Stomach (tissue), 19 donors: ENCODE measurements at places on chromosomes 2 and 18. TPM values are rescaled to one million over a fixed set of nuclear protein-coding genes. Genes with fewer than 3 reads are reported as not detected.
A peak's percentile ranks its signal among the peaks of the same experiment; 100 is the strongest.

DNA sequence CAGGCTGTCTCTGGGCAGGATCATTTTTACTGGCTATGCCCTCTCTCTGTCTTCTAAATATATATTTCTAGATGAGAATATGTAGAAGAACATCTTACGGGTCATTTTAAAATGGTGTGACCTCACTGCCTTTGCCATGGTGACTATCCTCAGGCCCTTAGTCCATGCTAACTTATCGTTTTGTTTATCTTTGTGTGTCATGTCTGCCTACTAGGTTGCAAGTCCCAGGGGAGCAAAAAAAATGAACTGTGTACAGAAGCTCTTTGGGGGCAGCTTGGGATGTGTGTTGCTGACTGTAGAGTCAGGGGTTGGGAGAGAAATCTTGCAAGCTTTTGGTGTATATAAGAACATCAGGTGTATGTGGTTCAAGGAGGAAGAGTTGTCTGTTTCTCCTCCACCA, 11.0 kb downstream of the CPSF3 start:
- no peak overlapping the region for H3K4me3 ChIP-seq
- peaks cover 100% of the 10 kb centered on the region for H3K36me3 ChIP-seq
- DNase-seq: no peak
- no peak overlapping the region for H3K27ac ChIP-seq
- H3K4me1 ChIP-seq: no peaks in the 10 kb centered on the region
- H3K27me3 ChIP-seq: no peaks in the 10 kb centered on the region

DNA sequence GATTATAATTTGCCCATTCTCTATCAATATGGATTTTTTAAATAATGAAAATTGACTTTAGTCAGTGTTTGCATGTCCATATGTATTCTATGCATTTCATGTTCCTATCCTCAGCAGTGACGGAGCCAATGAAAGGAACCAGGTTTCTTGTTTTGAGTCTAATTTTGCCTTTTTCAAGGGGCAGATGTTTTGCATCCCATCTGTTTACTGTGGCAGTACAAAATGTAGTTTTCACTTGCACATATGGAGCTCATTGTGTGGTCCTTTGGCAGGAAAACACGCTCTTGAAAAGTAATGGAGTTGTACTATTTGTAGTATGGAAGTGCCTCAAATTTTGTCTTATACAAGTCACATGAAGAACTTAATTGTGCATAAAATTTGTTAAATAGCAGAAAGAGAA, 127.8 kb downstream of the AGPS start:
- H3K36me3 ChIP-seq: peaks cover 37% of the 10 kb centered on the region
- H3K4me3 ChIP-seq: no peak overlapping the region
- H3K27me3 ChIP-seq: no peaks in the 10 kb centered on the region
- H3K4me1 ChIP-seq: no peaks in the 10 kb centered on the region

- H3K4me3 ChIP-seq: no peak overlapping the region
- H3K4me1 ChIP-seq: no peaks in the 10 kb centered on the region
- DNase-seq: no peak
- no peak overlapping the region for H3K27ac ChIP-seq
- H3K27me3 ChIP-seq: no peaks in the 10 kb centered on the region
- H3K36me3 ChIP-seq: no peaks in the 10 kb centered on the region
These were observed 1045.3 kb downstream of the TSN start for GRCh38 chr2:122800781-122801180.

The UGT1A6 gene
- total RNA-seq: 26.3 TPM

The DNAH6 gene
- 0.29 TPM for total RNA-seq

- H3K27me3 ChIP-seq: no peaks in the 10 kb centered on the region
- no peak for DNase-seq
- peaks cover 100% of the 10 kb centered on the region for H3K36me3 ChIP-seq
- H3K27ac ChIP-seq: no peak overlapping the region
- H3K4me3 ChIP-seq: no peak overlapping the region
- no peaks in the 10 kb centered on the region for H3K4me1 ChIP-seq
These were observed 41.1 kb downstream of the PLEKHB2 start for GRCh38 chr2:131146231-131146630.

DNA sequence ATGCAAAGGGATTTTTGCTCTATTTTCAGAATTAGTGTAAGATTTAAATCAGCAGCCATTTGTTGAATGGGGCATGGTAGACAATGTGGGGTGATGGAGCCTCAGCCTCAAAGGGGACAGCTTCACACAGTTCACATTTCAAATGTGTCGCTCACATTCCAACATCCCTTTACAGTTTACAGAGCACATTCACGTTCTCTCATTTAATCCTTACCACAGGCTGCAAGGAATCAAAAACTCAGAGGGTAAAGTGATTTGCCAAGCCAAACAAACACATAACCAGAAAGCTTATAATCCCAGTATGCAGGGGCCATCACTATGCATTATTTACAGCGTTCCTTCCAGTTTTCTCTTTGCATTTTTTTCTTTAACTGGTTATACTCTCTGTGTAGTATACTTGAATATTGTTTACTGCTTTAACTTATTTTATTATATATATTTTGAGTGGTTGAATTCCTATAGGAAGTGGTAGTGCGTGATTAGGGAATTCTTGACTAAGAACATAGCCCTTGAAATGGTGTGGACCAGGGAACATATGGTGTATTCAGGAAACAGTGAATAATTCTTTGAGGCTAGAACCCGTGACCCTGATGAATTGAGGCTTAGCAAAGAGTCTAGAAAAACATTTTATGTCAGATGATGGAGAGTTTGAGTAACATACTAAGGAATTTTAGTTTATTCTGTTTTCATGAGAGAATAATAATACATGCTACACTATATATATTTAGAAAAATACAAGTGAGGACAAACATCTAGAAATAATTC, 18.1 kb upstream of the TAF1B start:
- H3K4me1 ChIP-seq: no peaks in the 10 kb centered on the region
- H3K36me3 ChIP-seq: no peaks in the 10 kb centered on the region
- H3K27ac ChIP-seq: no peak overlapping the region
- H3K4me3 ChIP-seq: no peak overlapping the region
- no peaks in the 10 kb centered on the region for H3K27me3 ChIP-seq

DNA sequence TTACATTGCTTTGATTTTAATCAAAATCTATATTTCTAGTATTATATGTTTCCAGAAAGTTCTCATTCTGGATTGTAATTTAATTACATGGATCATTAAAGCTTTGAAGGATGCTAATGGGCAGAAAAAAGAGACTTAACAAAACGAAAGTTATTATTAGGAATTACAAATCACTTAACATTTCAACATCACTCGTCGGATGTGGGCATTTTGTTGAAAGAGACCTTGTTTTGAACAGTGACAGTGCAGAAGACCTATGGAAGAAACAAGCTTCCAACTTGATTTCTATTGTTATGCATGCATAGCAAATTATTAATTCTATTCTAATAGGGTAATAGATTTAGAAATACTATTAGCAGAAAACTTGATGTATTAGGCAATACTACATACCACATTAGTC, 31.4 kb upstream of the DARS1 start:
- no peaks in the 10 kb centered on the region for H3K36me3 ChIP-seq
- no peak overlapping the region for H3K4me3 ChIP-seq
- no peak overlapping the region for H3K27ac ChIP-seq
- DNase-seq: no peak
- H3K4me1 ChIP-seq: no peaks in the 10 kb centered on the region

The ANKRD30BL gene
- total RNA-seq: 0.73 TPM

The NPAS2 gene
- total RNA-seq: 33.9 TPM

- DNase-seq: no peak
- H3K4me1 ChIP-seq: no peaks in the 10 kb centered on the region
- H3K4me3 ChIP-seq: no peak overlapping the region
- H3K36me3 ChIP-seq: no peaks in the 10 kb centered on the region
These were observed 78.9 kb upstream of the SPRED2 start for GRCh38 chr2:65511306-65511705.

DNA sequence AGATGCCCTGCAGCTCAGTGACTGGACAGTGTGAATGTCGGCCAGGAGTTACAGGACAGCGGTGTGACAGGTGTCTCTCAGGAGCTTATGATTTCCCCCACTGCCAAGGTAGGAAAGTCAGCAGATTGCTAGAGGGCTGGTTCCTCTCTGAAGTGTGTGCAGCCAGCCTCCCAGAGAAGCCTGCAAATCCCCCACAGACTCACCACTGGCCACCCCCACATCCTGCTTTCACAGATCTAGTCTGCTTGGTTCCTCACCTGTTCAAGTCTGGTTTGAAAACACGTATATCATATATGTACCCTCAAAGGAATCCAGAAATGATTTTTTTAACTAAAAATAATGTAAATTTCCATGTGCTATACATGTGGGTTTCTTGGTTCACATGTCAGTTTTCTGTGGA, 121.1 kb downstream of the LAMA3 start:
- H3K27ac ChIP-seq: no peak overlapping the region
- DNase-seq: peak; percentile 20
- H3K4me1 ChIP-seq: no peaks in the 10 kb centered on the region

The MAT2A gene
- total RNA-seq: 230 TPM

GRCh38 chr2:14420851-14421250, 211.7 kb upstream of the LRATD1 start:
- DNase-seq: no peak
- no peaks in the 10 kb centered on the region for H3K36me3 ChIP-seq
- H3K27me3 ChIP-seq: no peaks in the 10 kb centered on the region

DNA sequence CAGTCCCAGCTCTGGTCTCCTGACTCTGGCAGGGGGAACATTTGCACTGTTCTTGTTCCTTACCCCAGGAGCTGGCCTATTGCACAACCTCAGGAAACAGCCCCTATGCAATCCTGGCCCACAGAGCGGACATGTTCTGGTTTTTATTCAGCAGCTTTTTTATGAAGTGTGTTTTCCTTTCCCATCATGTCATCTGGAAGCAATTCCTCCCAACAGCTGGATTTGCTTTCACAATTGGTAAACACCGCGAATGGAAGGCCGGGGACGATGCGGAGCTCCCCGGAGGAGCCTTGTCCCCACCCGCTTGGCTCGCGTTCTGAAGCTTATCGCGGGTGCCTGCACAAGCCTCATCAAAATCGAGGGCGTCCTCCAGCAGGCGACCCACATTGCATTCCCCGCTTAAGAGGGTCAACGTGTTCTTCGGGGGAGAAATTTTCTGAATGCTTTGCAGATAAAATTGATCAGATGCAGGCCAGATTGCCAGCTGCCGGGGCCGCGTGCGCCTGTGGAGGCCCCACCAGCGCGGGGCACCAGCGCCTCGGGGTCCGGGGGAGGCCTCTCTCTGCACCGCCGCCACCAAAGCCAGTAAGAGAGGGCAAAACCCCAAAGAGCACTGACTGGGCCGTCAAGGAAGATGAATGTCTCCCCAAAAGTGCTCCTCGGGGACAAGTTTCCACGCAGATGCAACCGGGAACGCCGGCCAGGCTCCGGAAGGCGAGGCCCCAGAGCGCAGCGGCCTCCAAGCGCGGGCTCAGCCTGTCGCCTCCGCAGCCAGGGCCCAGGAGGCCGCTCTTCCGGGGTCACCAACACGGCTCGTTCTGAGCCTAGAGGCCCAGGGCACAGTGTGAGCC, 60.3 kb upstream of the SP3 start:
- no peaks in the 10 kb centered on the region for H3K27me3 ChIP-seq
- H3K27ac ChIP-seq: peak overlapping the region; percentile 67
- peak; percentile 90 for DNase-seq
- peaks cover 36% of the 10 kb centered on the region for H3K4me1 ChIP-seq
- no peaks in the 10 kb centered on the region for H3K36me3 ChIP-seq

- peak overlapping the region; percentile 4 for H3K27ac ChIP-seq
- DNase-seq: no peak
- peaks cover 17% of the 10 kb centered on the region for H3K4me1 ChIP-seq
- no peak overlapping the region for H3K4me3 ChIP-seq
- no peaks in the 10 kb centered on the region for H3K27me3 ChIP-seq
These were observed 132.5 kb downstream of the CSRNP3 start for GRCh38 chr2:165601928-165602521.

The GRP gene
- 3.2 TPM for total RNA-seq

The TBR1 gene
- not detected for total RNA-seq

The EMILIN1 gene
- total RNA-seq: 89.2 TPM

The LIMS2 gene
- 30.3 TPM for total RNA-seq

- DNase-seq: no peak
- H3K4me1 ChIP-seq: peaks cover 3% of the 10 kb centered on the region
- no peak overlapping the region for H3K4me3 ChIP-seq
- H3K27ac ChIP-seq: no peak overlapping the region
These were observed 4.3 kb upstream of the GALNT1 start for GRCh38 chr18:35577045-35577848.

The OTOS gene
- not detected for total RNA-seq

GRCh38 chr2:190344276-190344827, 963 bp downstream of the INPP1 start:
- H3K27me3 ChIP-seq: no peaks in the 10 kb centered on the region
- peak overlapping the region; percentile 89 for H3K27ac ChIP-seq
- no peaks in the 10 kb centered on the region for H3K36me3 ChIP-seq
- peak; percentile 48 for DNase-seq
- peaks cover 7% of the 10 kb centered on the region for H3K4me1 ChIP-seq
- H3K4me3 ChIP-seq: peak overlapping the region; percentile 75

DNA sequence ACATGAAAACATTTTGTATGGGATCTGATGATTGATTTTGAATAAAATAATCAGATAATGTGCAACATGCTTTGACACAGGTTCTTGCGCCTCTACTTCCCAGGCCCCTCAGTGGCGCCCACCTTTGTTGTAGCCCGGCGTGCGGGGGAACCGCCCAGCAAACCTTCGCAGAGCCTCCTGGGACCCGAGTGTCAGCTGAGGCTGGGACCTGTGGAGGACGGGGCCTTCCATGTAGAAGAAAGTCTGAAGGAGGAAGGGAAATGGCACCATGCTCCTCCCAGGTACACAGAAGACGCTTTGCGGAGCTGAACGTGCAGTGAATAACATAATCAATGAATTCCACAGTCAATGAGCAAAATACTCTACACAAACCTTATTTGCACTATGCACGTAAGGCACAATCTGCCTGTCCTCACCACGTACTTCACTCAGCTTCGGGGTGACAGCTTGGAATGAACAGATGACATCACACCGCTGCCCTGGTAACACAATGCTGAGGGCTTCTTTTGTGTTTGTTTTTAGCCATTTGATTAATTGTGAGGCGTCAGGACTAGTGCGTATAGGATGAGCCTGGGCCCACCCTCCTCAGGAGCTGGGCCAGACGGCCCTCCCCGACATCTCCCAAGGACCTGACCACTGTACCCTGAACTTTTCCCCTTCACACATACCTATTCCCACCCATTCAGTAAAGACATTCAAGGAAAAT, 78.1 kb downstream of the TWIST2 start:
- DNase-seq: peak; percentile 47
- H3K27ac ChIP-seq: no peak overlapping the region
- H3K4me3 ChIP-seq: no peak overlapping the region
- H3K4me1 ChIP-seq: no peaks in the 10 kb centered on the region
- no peaks in the 10 kb centered on the region for H3K36me3 ChIP-seq
- H3K27me3 ChIP-seq: peaks cover 36% of the 10 kb centered on the region
